ENCODE measurements at places on chromosomes 7 and 10.

- DNase-seq, result no peak
Measured at GRCh38 chr7:24284699-24285506, 913 bp downstream of the NPY start.

- DNase-seq, result no peak
Measured at GRCh38 chr7:70637726-70638125, 494.2 kb upstream of the GALNT17 start.

GRCh38 chr10:96493871-96494525, 19.7 kb downstream of the TLL2 start:
- no peak for DNase-seq

- DNase-seq, result no peak
Measured at GRCh38 chr10:2436933-2437332, 630.4 kb upstream of the PFKP start.

- DNase-seq, result no peak
Measured at GRCh38 chr7:129854401-129854800, 98.4 kb downstream of the UBE2H start.
